ENCODE measurements at places on chromosomes 13 and 19.
A peak's percentile ranks its signal among the peaks of the same experiment; 100 is the strongest.

- DNase-seq: peak; percentile 28
Observed at GRCh38 chr13:114049026-114049425, 75.2 kb upstream of the C13orf46 start.

- DNase-seq: no peak
Observed at GRCh38 chr19:34595683-34596082, 81.3 kb downstream of the SCGB2B2 start.

DNA sequence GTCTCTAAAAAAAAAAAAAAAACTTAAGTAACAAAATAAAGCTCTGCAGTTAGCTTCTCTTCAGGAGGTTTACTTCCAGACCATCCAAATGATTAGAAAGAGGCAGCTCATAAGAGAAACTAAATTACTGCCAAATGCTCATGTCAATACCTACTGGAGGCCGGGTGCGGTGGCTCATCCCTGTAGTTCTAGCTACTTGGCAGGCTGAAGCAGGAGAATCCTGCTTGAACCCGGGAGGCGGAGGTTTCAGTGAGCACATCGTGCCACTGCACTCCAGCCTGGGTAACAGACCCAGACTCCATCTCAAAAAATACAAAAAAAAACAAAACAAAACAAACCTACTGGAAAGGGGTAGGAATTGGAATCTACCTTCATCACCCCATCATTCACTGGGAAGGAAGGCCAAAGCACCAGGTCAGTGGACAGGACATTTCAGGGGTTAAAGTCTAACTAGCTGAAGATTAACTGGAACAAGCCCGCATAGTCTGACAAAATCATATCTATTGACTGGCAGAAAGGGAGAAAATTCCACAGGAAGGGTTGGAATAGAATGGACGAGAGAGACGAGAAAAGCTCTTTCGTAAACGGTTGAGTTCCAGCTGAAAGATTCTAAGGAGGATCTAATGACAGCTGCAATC is 1.3 kb downstream of the ZFP14 start:
- no peak for DNase-seq

GRCh38 chr19:10838377-10838776 is 2.4 kb upstream of the TMED1 start:
- no peak for DNase-seq

GRCh38 chr13:27005976-27006518 is 165.6 kb downstream of the USP12 start:
- no peak for DNase-seq

DNA sequence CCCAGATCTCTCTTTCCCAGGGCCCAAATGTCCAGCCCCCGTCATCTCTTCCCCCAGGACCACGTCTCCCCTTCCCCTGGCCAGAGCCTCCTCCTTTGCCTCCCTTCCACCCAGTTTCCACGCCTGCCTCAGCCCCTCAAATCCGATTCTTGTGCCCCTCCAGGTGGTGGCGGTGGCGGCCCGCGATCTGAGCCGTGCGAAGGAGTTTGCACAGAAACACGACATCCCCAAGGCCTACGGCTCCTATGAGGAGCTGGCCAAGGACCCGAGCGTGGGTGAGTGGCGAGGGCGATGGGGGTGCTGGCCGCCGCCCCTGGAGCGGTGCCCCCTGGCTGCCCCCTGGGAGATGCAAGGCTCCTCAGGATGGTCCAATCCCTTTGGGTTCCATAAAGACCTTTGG is 1.3 kb downstream of the DHDH start:
- DNase-seq: no peak

DNA sequence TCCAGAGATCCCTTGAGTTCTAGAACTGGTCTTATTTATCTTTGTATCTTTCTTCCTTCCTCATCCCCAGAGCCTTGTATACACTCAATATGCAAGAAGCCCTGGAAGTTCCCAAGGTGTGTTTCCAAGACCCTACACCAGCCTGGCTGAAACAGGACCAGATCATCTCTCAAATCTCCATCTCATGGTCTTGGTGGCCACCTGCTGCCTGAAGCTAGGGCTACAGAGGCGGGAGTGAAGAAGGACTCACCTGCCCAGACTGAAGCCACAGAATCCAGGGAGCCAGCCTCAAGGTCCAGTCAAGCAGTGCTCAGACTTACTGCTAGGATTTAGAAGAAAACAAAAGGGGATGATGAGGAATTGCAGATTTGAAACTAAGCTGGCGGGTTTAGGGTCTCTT is 6.1 kb upstream of the CYSLTR2 start:
- no peak for DNase-seq

- no peak for DNase-seq
Observed at GRCh38 chr13:41268764-41269163, 5.4 kb upstream of the MTRF1 start.

DNA sequence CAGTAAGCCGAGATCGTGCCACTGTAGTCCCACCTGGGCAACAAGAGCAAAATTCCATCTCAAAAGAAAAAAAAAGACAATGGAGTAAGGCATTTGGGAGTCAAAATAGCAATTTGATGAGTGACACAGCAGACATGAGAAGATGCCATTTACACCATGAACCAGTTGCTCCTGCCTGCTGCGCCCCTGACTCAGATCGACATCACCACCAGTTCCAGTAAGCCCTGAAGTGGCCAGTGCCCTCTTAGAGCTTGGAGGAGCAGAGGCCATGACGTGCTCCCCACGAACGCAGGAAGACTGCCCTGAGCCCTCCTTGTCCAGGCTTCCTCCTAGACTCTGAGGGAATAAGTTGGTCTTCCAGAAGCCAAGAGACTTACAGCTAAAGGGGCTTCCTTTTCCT is 339.2 kb downstream of the MYO16 start:
- no peak for DNase-seq

GRCh38 chr19:4985551-4985991 is 16.7 kb downstream of the KDM4B start:
- no peak for DNase-seq

GRCh38 chr13:90553159-90553558 is 794.3 kb upstream of the MIR17HG start:
- DNase-seq: no peak

DNA sequence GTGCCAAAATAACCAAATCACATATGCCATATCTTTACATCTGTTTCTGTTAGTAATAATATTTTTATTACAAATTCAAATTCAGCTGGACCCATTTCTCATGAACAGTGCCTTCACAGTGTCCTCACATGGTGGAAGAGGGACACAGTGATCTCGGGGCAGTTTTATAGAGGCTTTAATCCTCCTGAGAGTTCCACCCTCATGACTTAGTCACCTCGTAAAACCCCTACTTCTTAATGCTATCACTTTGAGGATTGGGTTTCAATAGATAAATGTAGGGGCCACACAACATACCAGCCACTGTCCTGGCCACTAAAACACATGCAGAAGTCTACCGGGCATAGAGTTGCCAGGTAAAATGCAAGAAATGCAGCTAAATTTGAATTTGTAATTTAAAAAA is 201.5 kb downstream of the MYO16 start:
- no peak for DNase-seq

DNA sequence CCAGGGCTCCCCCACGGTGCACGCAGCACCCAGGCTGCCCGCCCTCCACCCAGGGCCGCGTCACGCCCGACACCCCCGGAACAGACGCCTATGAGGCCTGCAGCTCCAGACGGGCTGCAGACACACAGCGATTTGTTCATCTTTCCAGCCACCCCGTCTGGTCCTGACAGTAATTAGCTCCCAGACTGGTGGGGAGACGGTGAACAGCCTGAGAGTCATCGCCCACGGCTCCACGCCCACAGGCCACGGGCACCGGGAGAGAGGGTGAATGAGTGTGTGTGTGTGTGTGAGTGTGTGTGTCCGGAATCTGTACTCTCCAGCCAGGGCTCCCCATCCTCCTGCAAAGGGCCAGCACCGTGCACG is 18.1 kb downstream of the GADD45B start:
- no peak for DNase-seq

- DNase-seq: no peak
Observed at GRCh38 chr13:49303533-49304252, 56.0 kb downstream of the CDADC1 start.

GRCh38 chr19:48213959-48214358 is 41.8 kb downstream of the CARD8 start:
- no peak for DNase-seq

GRCh38 chr19:58058467-58058866 is 615 bp upstream of the ZNF135 start:
- no peak for DNase-seq

GRCh38 chr19:33279430-33280350 is 22.6 kb downstream of the CEBPA start:
- DNase-seq: no peak

GRCh38 chr19:3397266-3398022 is 31.1 kb downstream of the NFIC start:
- no peak for DNase-seq

- no peak for DNase-seq
Observed at GRCh38 chr13:24228852-24229458, 68.4 kb downstream of the SPATA13 start.

DNA sequence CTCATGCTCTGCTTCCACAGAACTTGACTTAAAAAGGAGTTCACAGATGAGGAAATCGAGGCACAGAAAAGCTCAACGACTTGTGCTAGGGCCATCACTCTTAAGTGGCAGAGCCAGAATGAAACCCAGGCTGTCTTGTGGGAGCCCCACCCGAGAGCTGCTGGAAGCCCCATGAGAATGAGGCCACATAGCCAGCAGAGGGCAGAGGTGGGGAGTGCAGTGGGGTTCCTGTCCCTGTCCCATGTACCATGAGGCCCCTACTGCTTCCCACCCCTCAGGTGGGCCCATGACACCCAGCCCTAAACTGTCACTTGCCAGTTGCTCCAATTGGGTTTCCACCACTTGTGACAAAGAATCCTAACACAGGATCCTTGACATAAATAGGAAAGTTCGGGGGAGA is 175.9 kb downstream of the IRS2 start:
- no peak for DNase-seq

DNA sequence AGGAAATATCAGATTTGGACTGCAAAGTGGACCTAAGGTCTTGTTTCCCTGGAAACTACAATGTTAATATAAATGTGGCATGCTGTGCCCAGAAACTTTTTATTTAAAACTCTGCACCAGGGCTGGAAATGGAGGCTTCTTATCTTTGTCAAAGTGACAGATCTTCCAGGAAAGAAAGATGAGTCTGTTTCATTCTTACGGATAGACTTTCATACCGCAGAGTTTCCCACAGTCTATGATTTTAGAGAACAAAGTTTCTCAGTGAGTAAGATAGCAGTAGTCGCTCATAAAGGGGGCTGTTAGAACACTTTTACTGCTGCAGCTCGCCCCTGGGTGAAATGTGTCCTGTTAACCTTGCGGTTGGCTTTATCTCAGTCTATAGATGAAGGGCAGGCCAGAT is 6.7 kb downstream of the CLEC11A start:
- no peak for DNase-seq

GRCh38 chr19:58350001-58350861 is 3.1 kb downstream of the A1BG start:
- DNase-seq: no peak

DNA sequence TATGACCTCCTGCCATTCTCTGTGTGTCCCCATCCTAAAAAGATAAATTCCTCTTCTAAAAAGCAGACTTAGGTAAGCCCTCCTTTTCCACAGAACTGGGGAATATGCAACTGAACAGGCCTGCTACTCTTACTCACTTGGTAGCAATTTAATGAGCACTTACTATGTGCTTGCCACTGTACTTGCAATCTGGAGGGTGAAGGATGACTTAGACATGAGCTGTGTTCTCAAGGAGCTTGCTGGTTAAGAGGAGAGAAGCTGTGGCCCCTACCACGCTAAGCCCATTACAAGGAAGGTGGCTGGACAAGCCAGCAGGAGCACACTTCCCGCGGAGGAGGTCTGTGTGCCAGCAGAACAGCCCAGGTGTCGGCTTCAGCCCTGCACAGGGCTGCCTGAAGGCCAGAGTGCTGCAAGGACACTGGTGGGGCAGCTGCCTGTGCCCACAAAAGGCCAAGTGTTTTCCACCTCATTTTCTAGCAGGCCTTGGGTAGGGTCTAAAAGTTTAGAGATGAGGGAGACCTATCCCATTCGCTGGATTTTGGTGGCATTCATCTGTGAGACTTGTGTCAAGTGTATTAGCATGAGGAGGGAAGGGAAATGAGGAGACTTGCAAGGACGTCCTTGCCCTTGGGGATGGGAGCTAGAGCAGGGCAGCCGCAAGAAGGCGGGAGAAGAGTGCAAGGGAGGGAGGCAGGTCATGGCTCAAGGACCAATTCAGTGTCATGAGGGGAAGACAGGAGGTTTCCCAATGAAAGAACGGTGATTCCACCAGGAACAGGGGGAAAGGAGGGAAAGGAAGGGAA is 52.0 kb downstream of the COL4A1 start:
- DNase-seq: no peak

DNA sequence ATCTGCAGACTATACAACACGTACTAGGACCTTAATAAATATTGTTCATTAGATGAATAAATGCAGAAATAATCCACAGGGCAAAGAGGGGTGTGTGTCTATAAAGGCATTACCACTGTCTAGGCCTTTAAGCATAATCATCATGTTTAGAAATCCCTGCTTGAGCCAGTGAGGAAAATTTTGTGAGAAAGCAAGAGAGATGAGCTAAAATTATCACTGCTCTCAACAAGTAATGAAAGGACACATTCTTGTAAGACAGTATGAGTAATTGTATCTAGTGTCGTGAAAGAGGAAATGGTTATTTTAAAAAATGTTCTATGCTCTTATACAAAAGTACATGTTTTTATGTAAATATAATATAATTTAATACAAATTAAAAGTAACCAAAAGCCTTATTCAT is 1699.4 kb downstream of the PCDH9 start:
- no peak for DNase-seq

DNA sequence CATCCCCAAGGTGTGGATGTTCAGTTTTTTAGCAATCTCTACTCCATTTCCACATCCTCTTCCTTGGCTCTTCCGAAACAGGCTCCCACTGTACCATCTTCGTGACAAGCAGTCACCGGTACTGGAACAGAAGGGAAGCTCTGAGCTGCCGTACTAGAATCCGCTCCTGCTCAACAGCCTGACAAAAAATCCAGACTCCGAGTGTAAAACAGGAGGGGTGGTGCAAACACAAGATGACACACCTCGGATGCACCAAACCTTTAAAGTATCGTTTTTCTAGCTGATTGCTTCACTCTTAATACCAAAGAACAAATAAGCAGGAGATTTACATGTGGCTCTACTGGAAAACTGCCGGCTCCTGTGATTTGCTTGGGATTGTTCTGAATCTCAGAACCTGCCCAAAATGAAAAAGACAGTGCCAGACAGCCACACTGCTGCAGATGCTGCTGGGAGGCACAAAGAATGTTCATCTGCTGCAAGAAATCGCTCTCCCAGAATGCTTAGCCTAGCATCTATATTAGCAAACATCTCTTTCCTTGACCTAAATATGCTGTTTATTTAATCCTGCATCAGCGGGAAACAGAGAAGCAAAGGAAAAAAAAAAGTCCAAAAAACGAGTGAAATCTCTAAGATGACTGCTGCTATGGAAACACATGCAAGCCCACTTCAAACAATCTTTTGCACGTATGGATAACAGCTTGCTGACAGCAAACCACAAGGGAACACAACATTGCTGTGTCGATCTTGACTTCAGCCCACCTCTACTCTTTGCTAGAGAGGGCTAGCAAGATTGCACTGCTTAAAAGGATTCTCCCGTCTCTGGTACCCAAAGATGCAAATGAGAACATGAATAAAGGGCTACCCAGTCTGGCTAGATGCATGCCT is 38.0 kb upstream of the DOCK9 start:
- no peak for DNase-seq

All from stimulated activated CD8-positive, alpha-beta memory T cell treated with anti-CD3 and anti-CD28 coated beads, Interleukin-15, amount 100 ng/mL, for 4 hours (primary cell).